Activated naive CD4-positive, alpha-beta T cell (primary cell): ENCODE measurements at places on chromosomes 16 and 17.
A peak's percentile ranks its signal among the peaks of the same experiment; 100 is the strongest.

GRCh38 chr17:70677783-70678647, 508.7 kb downstream of the KCNJ2 start:
- no peak for DNase-seq

DNA sequence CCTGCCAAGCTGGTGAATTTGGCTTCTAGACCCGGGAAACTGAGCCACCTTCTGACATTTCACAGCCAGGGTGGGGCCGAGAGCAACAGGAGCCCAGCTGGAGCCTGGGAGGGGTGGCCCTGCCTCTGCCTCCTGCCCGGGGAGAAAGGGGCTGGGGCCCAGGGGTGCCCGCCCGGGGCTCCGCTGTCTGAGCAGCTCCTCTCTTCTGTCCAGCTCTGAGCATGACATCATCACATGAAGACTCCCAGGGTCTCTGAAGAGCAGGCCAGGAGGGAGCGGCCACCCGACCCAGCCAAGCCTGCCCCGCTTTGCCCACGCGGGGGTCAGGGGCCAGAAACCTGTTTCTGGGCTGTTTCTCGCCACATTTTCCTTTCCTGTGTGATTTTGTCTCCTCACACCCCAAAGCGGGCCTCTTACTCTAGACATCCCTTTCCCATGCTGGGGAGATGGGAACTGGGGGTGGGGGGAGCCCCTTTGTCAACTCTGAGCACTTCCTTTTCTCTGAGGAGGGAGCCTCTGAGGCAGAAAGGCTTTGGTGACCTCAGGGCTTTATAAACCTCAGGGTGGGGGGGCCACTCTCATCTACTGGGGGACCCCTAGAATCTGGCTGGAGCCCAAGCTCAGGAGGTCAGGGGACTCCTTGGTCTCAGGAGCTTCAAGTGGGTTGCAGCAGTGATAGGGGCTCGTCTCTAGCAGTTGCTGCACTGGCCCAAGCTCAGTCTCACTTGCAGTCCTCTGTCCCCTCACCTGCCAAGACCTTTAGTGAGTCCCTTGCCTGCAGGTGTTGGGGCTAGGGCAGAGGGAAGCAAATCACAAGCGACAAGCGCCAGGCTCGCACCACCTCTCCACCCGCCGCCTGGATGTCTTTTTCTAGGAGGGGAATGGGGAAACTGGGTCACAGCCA, 7.6 kb downstream of the UBALD2 start:
- no peak for DNase-seq

GRCh38 chr17:69228576-69228975, at the start of gene ABCA10:
ABCA10 (minus strand) TSS chr17:69228824; CDS start chr17:69225358, 3,466 bp downstream.
- DNase-seq, result no peak

DNA sequence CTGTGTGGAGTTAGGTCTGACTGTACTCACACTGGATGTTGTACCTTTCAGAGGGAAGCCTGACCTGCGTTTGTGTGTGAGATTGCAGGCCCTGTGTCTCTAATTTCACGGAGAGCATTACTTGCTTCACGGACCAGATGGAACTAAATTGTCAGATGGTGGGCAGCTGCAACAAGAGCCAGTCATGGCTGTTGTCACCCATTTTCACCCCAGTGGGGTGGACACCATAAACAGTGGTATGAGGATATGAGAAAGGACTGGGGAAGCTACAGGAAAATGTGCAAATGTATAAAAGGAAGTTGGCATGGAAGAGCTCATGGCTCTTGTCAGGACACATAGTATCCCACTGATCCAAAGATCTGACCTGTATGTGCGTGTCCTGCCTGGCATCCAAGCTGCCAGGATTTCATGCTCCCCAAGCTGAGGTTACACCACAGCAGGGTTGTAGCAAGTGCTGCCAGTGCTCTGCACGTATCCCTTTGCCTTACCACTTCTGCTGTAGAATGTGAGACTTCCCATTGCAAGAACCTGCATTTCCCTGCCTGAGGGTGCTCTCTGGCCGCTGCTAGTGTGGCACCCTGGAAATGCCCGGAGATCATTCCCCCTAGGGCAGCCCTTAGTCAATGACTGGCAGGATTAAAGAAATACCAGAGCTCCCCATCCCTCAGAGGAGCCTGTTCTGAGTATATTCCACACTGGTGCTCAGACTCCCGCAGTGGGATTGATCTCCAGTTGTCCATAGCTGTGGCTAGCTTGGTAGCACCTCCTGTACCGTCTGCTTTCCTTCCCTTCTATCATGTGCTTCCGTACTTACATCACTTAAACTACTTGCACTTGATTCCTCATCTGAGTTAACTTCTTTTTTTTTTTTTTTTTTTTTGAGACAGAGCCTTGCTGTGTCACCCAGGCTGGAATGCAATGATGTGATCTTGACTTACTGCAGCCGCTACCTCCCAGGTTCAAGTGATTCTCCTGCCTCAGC, 70.4 kb upstream of the TANC2 start:
- DNase-seq, result no peak

GRCh38 chr17:58112970-58113631, 29.9 kb downstream of the DYNLL2 start:
- DNase-seq, result peak; percentile 66

DNA sequence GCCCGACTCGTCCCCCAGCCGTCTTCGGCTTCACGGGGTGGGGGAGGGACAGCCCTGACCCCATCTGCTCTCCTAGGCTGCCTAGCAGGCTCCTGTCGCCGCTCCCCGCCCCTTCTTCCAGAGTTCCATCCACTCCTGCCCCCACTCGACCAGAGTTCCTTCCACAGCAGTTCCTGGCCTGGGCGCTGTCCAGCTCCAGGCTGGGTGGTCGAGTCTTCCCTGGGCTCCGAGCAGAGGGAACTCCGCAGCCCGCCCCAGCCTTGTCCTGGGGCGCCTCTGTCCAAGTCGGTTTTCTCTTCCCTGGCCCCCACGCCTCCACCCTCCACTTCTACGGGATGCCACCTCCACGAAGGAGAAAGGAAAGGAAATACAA, 1.4 kb downstream of the PYY start:
- no peak for DNase-seq

DNA sequence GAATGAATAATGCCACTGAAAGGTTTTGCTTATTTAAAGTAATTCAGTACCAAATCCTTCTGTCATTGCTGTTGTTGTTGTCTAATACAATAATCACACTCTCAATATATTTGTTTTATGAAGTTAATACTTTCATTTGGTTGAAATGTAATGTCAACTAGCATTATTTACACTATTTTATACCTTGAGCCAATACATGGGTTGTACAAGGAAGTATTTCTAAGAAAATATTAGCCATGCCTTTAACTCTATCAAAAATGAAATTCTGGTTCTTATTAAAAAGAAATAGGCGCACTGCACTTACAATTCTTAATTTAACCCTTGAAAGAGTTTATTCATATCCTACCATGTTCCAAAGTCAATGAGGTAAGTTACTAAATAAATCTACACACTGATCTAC, 17.6 kb upstream of the ABCA10 start:
- no peak for DNase-seq

GRCh38 chr16:54326266-54326662, 39.7 kb upstream of the IRX3 start:
- DNase-seq, result no peak

DNA sequence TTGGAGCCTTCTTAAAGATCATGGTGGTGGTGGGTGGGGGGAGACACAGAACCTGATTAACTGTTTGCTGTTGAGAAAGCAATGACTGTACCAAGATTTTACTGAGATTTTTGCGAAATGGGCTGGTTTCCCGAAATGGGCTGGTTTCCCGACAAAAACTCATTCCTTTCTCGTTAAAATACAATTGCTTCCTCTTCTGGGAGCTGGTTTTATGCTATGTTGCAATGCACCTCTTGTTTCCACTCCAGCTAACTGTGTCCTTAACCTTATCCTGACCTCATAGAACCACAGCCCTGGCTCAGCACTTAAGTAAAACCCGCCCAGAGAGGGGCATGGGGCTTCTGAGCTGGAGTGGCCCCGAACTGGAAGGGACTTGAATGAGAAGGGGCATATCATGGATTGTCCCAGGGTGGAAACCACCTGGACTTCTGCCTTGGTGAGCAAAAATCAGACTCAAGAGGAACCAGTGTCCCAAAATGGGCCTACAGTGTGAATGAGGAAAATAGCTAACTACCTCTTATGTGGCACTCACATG, 20.9 kb downstream of the FAM20A start:
- DNase-seq, result no peak

- no peak for DNase-seq
These were observed 6.6 kb upstream of the SALL1 start for GRCh38 chr16:51157698-51158097.

GRCh38 chr17:79761894-79762589, 15.9 kb upstream of the CBX2 start:
- no peak for DNase-seq

GRCh38 chr16:17397499-17397891, 73.3 kb downstream of the XYLT1 start:
- DNase-seq, result no peak

DNA sequence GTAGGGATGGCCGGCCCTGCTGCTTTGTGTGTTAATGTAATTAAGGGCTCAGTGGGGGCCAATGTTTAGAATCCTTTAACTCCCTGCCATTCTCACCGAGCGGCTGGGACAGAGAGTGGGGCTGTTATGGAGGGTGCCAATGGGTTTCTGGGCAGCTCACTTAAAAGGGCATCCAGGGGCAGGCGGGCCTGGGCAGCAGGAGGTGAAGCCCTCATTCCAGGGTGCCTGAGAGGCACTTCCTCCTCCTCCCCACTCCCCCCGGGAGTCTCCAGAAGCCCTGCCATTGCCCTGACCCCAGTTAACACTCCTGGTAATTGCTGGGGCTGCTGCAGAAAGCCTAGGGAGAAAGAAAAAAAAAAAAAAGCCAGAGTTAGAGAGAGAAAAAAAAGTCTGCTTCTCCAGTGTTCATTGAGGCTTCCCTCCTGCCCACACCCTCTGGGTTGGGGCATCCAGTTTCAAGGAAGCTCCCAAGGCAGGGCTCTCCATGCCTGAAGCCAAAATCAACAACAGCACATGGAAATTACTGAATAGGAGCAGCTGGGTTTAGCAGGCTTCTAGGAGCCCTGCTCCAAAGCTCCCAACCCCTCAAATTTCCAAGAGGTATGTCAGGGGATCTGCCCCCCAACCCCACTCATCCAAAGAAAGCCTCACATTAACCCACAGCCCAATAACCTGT, 28.0 kb downstream of the CUEDC1 start:
- DNase-seq, result no peak

- no peak for DNase-seq
These were observed 35.6 kb downstream of the YPEL2 start for GRCh38 chr17:59366773-59367656.

- DNase-seq, result no peak
These were observed 2.7 kb upstream of the SPPL2C start for GRCh38 chr17:45841883-45842525.

DNA sequence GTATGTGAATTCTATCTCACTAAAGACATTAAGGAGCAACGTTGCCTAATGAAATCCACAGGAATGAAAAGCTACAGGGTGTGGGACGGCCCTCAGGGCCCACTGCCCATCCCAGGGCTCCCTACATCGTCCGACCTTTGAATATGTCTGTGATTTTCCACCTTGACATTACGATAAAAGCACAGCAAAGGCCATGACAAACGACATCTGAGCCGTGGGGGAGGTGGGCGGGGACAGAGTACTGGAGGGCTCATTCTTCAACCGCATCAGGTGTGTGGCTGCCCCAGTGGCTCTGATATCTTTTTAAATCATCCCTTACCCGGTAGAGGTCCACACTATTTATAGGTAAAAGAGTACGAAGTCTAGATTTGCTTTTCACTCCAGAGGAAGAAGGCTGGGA, 35.1 kb downstream of the LMF1 start:
- no peak for DNase-seq

GRCh38 chr16:8098947-8099512, 491.3 kb downstream of the TMEM114 start:
- DNase-seq, result no peak

GRCh38 chr16:56631832-56632155, 665 bp upstream of the MT1M start:
- DNase-seq, result no peak

GRCh38 chr16:55701442-55702319, 45.9 kb downstream of the SLC6A2 start:
- peak; percentile 9 for DNase-seq

- no peak for DNase-seq
These were observed 40.3 kb downstream of the TK2 start for GRCh38 chr16:66509576-66509975.

DNA sequence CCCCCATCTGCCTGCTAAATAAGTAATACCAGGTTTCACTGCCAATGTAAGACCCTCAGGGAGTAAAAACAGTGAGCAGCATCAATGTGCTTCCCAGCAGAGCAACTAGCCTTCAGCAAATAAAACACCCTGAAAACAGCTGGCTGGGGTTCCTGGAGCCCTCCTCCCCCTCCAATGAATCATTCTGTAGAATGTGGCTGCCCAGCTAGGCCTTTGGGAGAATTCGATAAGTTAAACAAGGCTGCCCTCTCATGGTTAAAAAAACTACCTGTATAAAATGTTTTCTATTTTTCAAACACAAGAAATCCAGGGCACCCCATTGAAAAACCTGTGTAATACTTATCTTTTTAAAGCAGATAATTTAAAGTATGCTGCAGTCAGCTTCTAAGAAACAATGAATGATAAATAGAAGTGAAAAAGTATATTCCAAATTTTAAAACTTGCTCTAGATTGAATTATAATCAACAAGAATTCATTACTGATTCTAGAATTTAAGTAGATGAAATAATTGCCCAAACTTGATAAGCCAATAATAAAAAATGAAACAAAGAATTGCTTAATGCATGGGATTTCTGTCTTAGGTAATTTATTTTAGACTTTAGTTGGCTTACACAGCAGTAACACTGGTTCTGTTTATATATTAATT, 9.4 kb upstream of the TOM1L1 start:
- no peak for DNase-seq

GRCh38 chr17:60699090-60699489, 21.4 kb downstream of the BCAS3 start:
- DNase-seq, result no peak

DNA sequence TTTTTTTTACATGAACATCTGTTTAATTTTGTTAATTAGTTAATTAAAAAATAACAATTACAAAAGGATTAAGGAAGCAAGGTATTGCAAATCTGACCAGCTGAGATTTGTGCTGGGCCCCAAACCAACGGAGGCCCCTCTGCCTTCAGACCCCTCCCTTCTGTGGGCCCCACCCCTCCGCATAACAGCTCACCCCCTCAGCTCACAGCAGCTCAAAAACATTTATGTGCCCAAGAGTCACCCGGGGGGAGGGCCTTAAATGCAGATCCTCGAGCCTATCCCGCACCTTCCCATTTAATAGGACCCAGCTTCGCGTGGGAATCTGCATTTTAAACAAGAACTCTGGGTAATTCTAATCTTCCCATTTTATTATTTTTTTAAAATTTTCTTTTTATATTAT, 75.0 kb downstream of the MGAT5B start:
- DNase-seq, result no peak

- DNase-seq, result no peak
These were observed 118.1 kb upstream of the CACNG3 start for GRCh38 chr16:24138024-24138423.

- no peak for DNase-seq
These were observed 19.4 kb upstream of the ATP5MC1 start for GRCh38 chr17:48873209-48873608.
